HS-27A (cell line): ENCODE measurements at places on chromosomes 6 and 20.

DNA sequence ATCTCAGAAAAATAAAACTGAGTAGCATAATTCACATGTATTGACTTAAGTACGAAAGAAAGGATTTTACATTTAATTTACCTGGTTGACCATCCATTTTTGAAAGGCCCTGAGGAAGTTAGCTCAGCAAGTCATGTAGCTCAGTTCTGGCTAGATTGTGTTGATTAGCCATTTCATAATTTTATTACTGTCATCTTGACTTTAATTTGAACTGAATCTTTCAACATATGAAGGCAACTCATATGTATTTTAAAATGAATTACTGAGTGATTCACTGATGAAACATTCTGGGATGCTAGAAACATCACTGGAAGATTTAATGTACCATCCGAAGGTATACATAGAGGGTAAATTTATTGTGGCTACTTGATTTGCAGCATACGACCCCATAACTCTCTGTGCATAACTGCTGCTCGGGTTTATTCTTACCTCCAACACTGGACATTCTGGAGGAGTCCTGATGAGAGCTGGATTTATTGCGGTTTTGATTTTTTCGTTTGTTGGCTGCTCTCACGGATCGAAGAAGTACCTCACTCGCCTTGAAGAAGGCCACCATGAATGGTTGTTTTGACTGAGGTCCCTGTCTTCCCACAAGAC is 101.7 kb downstream of the BMP5 start:
- DNase-seq: no peak

GRCh38 chr6:18253635-18254034 is 10.7 kb downstream of the DEK start:
- no peak for DNase-seq

DNA sequence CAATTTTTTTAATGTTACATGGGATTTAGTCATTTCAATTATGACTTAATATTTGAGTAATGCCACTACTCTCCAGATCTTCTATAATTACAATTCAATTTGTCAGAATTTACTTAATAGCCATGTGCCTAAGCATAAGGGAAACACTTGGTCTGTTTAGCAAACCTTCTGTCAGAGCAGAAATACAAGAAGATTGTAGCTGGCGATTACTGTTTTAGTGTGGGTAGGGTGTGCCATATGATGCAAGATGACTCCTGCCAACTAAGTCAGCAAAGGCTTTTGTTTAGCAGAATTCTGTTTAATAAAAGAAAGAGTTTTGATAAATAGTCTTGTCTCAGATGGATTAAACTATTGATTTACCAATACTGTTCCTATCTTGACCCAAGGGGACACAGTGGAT is 455.4 kb downstream of the RNF144B start:
- DNase-seq: no peak

DNA sequence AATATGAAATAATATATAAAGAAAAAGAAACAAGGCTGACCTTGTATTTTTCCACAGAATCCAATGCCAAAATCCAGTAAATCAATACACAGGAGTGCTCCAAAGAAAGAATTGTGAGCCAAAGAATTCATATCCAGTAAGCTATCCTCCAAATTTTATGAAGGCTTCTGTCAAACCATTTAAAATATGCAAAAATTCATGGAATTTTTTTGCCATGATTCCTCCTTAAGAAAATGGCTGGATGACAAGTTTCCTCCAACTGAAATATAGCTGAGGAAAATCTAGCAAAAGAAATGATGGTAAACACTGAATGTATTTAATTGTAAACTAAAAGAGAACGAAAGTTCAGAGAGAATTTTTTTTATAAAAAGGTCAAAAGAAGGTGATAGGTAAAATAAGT is 290.3 kb downstream of the UBE3D start:
- DNase-seq: no peak

DNA sequence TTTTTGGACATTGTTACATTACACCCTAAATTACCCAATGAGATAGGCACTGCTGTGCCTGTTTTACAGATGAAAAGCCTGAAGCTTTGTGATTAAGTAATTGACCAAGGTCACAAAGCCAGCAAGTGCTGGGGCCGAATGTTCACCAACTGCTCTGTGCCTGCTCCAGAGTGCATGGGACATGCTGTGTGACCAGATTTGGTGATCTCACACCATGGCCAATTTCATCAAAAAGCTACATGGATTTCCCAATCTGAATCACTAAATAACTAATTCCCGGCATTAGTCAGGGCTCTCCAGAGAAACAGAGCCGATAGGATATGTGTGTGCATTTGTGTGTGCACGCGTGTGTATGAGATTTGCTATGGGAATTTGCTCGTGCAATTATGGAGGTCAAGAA is 228.3 kb upstream of the ECI2 start:
- DNase-seq: no peak

GRCh38 chr6:105058316-105058715 is 101.4 kb downstream of the LIN28B start:
- no peak for DNase-seq

GRCh38 chr20:14498772-14499171 is 161.4 kb upstream of the FLRT3 start:
- DNase-seq: no peak

- no peak for DNase-seq
Measured at GRCh38 chr6:66145867-66146266, 438.8 kb upstream of the EYS start.

DNA sequence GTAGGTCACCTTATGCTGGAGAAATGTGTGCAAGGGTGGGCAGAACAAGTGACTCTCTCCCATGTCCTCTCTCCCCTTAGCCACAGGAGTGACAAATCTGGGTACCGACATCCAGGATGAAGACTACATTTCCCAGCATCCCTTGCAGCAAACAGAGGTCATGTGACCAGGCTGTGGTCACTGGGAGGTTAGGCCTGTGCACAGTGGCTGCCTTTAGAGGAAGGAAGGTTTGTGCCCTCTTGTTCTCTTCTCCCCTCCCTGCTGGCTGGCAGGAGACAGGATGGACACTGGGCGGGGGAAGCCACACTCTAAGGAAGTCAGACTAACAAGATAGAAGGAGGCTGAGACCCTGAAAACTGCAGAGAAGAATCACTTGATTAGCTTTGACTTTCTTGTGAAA is 360.2 kb downstream of the PREX1 start:
- no peak for DNase-seq

DNA sequence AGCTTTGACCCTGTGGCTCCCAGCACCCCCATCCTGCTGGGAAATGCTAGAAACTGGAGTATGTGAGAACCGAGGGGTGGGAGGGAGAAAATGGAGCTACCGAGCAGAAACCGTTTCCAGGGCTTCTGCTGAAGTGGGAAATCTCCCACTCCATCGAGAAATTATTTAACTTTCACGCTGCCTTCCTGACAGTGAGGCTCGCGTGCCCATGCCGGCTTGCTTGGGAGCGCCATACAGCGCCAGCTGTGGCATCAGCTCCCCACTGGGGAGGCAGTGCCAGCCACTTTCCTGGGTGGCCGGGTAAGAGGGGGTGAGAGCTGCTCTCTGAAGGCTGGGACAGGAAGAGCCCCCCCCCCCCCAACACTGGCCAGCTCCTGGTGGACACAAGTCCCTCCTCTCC is 268.9 kb downstream of the TAF4 start:
- no peak for DNase-seq

- DNase-seq: no peak
Measured at GRCh38 chr6:31466466-31466865, 31.5 kb upstream of the MICB start.

DNA sequence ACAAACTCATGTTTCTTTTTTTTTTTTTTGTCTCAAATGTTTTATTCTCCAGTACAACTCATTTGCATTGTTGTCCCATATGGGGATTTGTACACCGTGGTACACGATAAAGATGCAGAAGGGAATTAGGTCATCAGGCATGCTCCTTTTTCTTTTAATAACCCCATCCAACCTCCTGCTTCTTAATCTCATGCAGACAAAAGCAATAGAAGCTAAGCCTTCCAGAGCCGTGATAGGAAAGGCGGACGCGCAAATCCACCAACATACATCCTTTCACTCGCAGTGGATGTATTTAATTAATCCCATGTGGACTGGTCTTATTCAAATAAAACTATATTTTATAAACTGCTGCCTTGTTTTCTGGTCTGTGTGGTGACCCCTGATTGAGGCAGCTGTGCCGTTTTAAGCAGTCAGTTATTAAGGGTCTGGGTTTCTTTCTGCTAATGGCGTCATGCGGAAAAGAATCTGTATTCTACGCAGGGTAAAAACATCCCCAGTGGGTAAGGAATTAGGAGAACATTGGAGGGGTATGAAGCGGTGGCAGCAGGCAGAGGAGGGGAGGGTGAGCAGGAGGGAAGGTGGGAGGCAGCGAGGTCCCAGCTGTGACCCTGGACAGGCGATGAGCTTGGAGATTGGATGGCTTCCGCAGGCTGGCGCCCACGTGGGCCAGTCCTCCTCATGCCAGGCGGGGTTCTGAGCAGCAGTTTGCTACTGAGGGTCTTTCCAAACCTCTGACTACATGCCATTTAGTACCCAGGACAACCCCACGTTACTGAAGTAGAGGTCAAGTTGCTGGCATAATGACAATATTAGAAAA is 172.8 kb downstream of the LINC00237 start:
- no peak for DNase-seq

GRCh38 chr20:63323357-63323981 is 30.5 kb downstream of the COL20A1 start:
- no peak for DNase-seq

DNA sequence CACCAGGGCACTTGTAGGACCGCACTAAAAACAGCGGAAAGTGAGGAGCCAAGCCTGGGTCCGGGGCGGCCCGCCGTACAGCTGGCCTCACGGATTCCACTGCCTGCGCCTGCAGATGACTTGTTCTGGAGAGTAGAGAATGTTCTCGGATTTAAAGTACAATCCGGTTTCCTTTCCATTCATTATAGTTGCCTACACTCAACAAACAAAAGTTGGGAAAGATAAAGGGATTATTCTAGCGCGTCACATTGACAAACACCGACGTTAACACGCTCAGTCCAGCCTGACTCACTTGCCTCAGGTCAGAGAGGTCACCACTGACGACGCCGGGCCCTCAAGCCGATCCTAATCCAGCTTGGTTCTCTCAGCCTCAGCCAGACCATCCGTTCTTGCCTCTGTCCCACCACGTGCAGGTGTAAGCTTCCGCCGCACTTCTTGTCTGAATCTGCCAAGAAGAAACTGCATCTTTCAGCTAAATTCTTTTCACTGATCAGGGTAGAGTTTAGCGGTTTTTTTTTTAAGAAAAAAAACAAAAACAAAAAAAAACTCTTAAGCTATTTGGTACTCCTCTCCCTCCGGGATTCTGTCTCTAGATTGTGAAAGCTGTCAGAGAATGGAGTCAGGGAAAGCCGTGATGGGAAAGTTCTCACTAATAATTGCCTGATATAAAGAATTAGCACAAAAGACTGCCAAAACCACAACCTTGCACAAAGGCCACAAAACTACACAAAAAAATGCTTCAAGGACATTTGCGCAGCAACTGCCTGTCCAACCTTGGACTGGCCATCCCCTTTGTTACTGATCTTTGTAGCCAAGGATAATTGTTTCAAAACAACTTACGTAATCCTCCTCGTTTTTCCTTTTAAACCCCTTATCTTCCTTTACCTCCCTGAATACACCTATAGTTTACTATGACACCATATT is 1.1 kb upstream of the PHF10 start:
- no peak for DNase-seq

DNA sequence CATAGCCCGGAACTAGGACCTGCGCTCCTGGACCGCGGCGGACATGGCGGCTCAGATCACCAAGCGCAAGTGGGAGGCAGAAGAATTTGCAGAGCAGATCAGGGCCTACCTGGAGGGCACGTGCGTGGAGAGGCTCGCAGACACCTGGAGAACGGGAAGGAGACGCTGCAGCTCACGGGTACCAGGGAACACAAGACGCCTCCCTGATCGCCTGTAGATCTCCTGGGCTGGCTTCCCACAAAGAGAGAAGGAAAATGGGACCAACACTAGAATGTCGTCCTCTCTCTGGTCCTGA is 15.1 kb upstream of the HLA-A start:
- no peak for DNase-seq

DNA sequence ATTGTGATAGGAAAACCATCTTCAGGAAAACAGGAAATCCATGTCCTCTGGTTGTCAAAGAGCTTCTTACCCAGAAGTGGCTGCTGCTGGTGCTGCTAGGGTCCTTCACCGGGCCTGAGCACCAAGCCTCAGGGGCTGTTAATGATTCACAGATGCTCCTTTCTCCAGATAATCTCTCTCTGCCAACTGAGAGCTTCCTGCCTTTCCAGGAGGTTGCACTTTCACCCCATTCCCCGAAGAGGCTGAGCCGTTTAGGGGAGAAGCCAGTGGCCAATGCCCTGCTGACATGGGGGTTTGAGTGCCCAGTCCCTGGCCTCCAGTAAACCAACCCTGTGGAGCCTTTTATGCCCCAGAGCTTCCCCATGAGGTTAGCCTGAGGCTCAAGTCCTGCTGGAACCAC is 122.4 kb downstream of the CBLN4 start:
- DNase-seq: no peak

GRCh38 chr6:144234399-144234798 is 50.7 kb upstream of the UTRN start:
- DNase-seq: no peak

DNA sequence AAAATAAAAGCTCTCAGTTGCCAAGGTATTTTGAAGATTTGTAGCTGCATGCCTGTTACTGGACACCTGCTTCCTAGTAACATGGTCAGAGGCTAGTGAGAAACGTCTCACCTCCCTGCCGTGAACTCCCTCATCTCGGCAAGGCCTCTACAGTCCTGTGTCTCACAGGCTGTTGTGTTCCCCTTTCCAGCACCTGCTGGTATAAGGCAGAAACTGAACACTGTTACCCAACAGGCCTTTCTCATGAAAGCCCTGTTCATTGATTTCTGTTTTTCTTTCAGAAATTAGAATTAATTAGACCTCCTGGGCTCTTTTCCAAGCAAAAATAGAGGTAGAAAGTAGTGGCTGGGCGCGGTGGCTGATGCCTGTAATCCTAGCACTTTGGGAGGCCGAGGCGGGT is 17.6 kb upstream of the SRSF3 start:
- no peak for DNase-seq

DNA sequence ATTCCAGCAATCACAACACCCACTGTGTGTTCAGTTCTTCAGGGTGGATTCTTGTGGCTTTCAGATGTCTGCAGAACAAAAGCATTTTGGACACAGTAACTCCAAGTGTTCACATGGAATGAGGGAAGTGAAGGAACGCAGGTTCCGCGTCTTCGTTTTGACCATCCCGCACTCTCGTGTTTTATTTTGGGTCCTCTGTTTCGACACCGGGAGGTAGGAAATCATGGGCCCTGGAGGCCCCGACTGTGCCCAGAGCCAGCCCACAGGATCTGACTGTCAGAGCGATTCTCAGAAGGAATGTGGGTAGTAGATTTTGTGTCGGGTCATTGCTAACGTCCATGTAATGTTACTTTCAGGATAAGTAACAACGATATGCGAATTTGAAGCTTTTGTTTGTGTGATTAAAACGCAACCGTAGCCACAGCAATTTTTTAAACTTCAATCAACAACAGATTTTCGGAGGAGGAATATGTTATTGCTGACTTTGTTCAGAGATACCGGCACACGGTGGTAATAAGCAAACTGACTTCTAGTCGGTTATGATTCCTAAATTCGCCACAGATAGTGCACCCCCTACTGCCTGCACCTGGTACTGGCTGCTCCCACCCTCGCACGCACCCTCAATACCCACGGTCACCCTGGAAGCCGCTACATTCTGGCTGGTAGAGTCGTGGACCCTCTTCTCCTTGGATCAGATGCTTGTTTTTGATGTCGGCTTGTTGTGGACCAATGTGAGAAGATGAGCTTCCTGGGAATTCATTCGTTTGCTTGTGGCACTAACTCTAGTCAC is 10.5 kb downstream of the NPEPL1 start:
- DNase-seq: no peak

GRCh38 chr6:170289951-170290295 is 955 bp downstream of the DLL1 start:
- no peak for DNase-seq

GRCh38 chr20:1212023-1212422 is 8.8 kb downstream of the C20orf202 start:
- DNase-seq: no peak
